Stimulated activated CD8-positive, alpha-beta memory T cell treated with anti-CD3 and anti-CD28 coated beads, Interleukin-7, amount 100 ng/mL, for 1 hour (primary cell): ENCODE measurements at places on chromosomes 6 and 20.
A peak's percentile ranks its signal among the peaks of the same experiment; 100 is the strongest.

DNA sequence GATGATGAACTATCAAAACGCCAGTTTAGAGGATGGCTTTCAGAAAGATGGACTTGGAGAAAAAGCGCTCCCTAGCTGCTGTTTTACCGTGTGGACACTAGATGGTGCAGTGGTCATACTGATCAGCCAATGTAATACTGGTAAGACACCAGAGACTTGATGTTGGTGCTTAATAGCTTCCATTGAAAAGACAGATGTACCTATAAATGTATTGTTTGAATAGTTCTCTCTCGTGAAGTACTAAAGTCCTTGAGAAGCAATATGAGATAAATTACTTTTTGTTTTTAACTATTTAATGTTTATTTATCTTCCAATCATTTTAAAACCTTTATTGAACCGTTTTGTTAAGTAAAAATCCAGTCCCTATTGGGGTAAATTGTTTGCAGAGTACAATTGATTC is 63.9 kb upstream of the FUCA2 start:
- peak; percentile 25 for DNase-seq

DNA sequence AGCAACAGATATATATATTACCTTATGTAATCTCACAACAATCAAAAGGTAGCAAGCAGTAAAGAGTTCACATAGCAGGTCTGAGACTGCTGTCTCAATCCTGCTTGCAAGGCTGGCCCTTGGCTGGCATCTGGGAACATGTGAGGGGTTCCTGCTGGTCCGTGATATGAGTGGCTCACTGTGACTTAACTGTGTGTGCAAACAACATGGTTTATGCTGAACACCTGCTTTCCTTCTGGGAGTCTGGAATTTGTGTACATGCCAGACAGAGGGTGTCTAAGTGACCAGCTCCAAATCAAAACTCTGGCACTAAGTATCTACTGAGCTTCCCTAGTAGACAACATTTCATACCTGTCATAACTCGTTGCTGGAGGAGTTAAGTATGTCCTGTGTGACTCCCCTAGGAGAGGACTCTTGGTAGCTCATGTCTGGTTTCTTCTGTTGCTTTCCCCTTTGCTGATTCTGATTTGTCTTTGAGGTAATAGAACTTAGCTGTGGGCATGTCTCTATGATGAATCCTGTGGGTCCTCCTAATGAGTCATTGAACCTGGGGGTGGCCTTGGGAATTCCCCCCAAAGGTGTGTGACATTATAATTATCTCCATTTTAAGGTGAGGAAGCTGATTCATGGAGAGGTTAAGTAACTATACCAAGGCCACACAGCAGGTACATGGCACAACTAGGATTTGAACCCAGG is 131.6 kb upstream of the NEDD9 start:
- DNase-seq: no peak

DNA sequence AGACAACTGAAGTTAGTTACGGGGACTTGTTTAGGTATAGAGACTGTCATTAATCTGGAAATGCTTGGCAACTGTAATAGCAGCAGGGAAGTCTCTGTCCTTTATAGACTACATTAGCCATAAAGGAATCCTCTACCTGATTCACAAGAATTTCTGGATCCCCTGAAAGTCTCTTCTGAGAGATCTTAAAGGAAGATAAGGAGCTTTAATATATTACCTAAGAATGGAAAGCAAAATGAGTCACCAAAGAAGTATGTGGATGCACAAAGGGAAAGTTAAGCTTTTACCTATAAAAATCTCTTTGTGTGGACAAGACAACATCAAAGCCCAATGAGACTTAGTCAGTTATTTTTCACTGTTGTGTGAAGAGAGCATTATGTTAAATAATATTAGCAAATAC is 92.2 kb upstream of the RSPO3 start:
- DNase-seq: no peak

DNA sequence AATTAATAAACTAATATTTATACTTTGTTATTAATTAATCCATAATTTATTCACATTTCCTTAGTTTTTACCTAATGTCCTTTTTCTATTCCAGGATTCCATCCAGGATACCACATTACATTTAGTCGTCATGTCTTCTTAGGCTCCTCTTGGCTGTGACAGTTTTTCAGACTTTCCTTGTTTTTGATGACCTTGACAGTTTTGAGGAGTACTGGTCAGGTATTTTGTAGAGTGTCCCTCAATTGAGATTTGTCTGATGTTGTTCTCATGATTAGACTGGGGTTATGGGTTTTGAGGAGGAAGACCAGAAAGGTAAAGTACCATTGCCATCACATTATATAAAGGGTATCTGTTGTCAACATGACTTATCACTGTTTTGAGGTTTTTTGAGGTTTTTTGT is 67.3 kb downstream of the ZNF292 start:
- no peak for DNase-seq

GRCh38 chr6:90610301-90610750 is 23.5 kb upstream of the MAP3K7 start:
- DNase-seq: no peak

DNA sequence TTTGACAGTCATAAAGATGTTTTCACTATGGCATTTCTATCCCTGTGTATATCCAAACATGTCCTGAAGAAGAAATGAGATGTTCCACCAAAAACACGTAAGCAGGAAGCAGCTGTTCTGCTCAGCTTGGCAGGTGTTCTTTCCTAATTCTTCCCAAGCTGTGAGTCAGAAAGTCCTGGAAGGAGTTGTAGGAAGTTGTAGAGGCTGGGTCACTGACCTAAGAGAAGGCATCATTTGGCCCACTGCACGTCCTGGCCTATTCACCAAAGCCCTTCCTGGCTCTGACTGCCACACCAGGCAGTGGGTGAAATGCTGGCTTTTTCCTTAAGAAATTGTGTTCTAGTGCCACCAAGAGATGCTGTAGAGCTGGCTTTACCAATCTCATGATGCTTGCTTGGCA is 40.3 kb downstream of the STX11 start:
- DNase-seq: no peak

DNA sequence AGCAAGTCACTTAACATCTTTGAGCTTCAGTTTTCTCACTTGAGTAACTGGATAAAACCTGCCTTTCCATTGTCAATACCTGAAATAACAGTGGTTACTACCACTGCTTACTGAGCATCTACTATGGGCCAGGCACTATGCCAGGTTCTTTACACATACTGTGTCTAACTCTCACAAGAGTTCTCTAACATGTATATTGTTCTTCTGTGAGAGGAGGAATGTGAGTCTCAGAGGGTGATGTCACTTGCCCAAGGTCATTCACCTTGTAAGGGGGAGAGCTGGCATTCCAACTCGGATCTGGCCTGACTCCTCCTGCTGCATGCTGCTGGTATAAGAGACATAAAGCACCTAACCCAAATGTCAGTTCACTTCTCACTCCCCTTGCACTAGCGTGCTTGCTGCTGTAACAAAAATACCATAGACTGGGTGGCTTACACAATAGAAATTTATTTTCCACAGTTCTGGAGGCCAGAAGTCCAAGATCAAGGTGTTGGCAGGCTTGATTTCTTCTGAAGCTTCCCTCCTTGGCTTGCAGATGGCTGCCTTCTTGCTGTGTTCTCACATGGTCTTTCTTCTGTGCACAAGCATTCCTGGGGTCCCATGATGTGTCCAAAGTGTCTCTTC is 21.9 kb upstream of the SGK2 start:
- no peak for DNase-seq

GRCh38 chr6:129753422-129753821 is 43.4 kb upstream of the ARHGAP18 start:
- DNase-seq: no peak

DNA sequence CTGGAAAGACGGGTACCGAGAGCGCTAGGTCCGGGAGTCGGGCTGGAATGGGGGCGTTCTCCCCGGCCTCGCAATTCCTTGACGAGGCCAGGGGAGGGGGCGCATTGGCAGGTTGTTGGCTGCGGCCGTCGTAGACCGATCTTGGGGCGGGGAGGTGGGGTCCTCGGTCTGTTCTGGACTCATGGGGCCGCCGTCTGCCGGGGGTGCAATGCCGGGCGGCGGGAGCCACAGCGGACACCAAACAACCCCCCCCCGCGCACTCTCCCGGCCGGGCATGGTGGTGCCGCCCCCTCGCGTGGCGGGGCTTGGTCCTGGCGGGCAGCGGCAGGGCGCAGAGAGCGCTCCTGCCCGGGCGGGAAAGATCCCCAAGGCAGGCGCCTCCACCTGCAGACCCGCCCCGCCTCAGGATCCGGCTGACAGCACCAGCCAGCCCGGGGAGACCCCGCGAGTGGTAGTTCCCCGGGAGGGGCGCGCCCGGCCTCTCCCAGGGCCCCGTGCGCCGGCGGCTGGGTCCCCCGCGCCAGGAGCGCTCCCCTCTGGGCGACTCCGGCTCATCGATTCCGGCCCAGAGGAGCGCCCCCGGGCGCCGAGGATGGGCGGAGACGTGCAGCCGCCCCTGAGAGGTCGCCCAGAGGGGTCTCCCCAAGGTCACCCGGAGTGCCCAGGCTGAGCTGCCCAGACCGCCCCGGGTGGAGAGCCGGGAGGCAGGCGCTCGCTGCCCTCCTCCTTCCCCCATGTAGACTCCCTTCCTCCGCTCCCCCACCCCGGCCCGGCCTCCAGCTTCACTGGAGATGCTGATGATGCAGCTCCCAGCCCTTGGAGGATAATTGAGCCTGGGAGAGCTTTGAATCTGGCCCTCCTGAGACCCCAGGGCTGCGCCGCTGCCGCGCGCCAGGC is 709 bp downstream of the PPP1R16B start:
- peak; percentile 15 for DNase-seq

DNA sequence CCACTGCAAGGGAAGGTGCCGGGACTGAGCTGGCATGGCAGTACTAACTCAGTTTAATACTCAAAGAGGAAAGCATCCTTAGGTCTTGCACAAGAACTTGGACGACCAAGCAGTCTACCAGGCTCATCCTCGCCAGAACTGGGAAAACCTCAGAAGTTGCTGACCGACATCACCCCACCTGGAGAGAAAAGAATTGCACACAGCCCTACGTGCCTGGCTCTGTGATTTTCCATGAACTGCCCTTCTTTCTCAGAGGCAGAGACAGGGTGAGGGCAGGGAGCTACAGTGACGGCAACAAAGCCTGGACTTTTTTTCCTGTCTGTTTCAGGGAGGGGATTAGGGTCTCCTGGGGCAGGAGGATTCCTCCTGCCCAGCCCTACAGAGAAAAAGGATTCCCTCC is 8.0 kb downstream of the JAG1 start:
- no peak for DNase-seq

- DNase-seq: no peak
Measured at GRCh38 chr6:1778686-1779235, 169.0 kb downstream of the FOXC1 start.
